ENCODE measurements at places on chromosomes 12 and 14.

DNA sequence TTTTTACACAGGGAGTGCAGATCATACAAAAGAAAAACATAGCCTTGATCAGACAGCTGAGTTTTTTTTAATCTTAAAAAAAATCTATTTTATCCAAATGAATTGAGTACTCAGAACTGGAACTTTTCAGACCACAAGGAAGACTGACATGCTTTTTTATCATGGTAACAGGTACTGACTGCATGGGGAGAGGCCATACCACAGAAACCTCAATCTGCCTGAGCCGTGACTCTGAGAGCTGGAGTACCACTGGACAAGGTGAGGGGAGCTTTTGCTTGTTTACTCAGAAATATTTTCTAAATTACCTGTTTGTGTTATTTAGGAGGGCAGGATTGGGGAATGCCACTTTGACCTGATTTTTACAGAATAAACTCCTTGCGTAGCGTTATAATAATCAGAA, 143.9 kb downstream of the ALX1 start:
- no peak for DNase-seq

DNA sequence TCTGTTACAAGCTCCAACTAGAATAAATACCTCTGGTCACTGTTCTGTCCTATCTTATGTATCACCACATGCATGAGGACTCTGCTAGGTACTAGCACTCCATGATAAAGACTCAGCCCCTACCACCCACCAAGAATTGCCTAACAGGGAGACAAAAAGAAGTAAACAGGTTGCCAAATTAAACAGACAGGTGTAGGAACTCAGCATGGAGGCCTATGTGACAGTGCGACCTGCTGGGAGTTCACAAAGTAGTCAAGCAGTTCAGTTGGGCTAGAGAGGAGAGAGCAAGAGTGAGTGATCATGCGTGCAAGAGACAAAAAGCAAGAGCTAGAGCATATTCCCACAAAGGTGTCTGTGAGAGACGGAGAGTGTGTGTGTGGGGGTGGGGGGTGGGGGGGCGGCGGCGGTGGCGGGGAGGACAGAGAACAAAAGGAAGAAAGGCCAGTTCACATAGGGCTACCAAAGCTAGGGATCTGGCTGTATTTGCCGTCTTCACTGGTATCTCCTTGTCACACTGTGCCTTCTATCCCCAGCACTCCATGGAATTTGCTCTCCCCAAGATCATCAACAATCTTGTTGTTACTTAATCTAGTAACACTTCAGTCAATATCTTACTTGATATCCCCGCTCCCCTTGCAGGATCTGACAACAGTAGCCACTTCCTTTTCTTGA, 81.2 kb downstream of the SPPL3 start:
- no peak for DNase-seq

DNA sequence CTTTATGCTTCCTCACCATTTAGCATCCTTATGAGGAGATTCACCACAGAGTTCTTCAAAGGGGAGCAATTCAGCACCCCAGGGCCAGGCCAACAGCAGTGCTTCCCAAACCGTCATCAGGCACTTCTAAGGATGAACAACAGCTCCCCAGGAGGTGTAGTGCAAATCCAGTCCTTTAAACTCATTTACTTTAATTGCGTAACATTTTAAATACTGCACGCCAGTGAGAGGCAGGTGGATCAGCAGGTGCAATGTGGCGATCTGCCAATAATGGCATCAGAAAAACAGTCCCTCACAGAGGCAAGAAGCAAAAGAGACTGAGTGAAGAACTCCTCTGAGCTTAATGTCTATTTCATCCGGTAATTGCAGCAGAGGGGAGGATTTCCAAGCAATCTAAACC, 770.9 kb upstream of the FOXG1 start:
- DNase-seq = no peak

GRCh38 chr12:50986966-50987737, 34.8 kb downstream of the HIGD1C start:
- no peak for DNase-seq

GRCh38 chr12:59087077-59087673, 166.9 kb upstream of the LRIG3 start:
- no peak for DNase-seq

GRCh38 chr12:80432061-80432460, 12.0 kb upstream of the PTPRQ start:
- no peak for DNase-seq

DNA sequence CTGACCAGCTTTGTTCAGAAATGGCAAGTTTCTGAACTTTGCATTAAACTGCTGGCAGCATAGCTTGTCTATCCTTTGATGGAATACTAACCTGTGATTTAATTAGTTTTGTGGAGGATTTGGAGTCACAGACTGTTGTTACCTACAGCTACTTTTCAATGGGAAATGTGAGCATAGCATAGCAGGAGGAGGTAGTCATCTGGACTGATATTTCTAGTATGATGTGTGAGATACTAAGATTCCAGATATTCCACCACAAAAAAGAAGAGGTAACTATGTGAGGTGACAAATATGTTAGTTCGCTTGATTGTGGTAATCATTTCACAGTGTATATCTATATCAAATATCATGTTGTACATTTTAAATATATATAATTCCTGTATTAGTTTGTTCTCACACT, 833.0 kb downstream of the SLC6A15 start:
- DNase-seq = no peak

- DNase-seq = no peak
Measured at GRCh38 chr12:26940516-26941214, 2.4 kb downstream of the FGFR1OP2 start.

- DNase-seq = no peak
Measured at GRCh38 chr14:101472518-101472849, 88.8 kb upstream of the DIO3 start.

DNA sequence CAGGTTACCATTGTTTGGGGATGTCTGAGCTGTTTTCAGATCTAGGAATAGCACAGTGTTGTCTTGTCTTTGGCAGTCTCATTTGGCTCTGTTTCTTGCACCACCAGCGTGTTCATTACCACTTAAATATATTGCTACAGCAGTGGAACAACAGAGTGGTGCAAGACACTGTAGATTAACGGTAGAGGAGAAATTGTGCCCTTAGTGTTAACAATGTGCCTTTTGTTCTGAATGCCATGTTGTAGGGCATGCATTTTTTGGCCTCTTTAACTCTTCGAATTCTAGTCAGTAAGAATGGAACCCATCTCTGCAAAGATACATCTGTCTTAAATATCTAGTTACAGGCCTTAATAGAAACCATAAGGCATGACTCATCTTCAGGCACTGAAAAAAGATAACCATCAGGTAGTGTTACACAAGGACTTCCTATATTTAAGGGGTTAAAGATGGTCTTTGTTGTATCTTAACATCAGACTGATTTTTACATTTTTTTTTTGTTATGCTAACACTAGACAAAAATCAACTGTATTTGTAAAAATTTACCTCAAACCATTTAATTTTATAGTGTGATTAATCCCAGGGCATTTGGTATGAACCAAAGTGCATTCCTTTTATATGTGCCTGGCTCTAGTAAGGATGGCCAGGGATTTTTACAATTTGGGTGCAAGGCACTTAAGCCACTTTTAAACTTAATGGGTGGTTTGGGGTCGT, 12.9 kb downstream of the DYRK2 start:
- no peak for DNase-seq

Data from keratinocyte (primary cell).